ENCODE measurements at places on chromosomes 7 and 10. TPM values are rescaled to one million over a fixed set of nuclear protein-coding genes. Genes with fewer than 3 reads are reported as not detected.

Gene HKDC1
- 126 TPM for total RNA-seq

Gene EN2
- total RNA-seq = 0.07 TPM

Gene COL26A1
- 0.21 TPM for total RNA-seq

Gene PFKFB3
- 44.6 TPM for total RNA-seq

Gene GARIN1A
- 0.17 TPM for total RNA-seq

Gene COL17A1
- total RNA-seq = 0.21 TPM

Gene COBL
- 6.4 TPM for total RNA-seq

Gene SIRT1
- total RNA-seq = 20.5 TPM

Gene C10orf105
- total RNA-seq = not detected

Gene GIMAP4
- 0.13 TPM for total RNA-seq

Gene CFAP58
- total RNA-seq = 0.75 TPM

Gene CCDC146
- 5.6 TPM for total RNA-seq

Gene HECTD2
- total RNA-seq = 10.4 TPM

Gene ABCB4
- total RNA-seq = 6.4 TPM

Gene RNLS
- total RNA-seq = 25.9 TPM

Gene MARCHF5
- 16.8 TPM for total RNA-seq

Gene SPOCK2
- total RNA-seq = 48.8 TPM

Gene GJD4
- not detected for total RNA-seq

Gene ZNF746
- 30.3 TPM for total RNA-seq

Gene NPFFR1
- 0.04 TPM for total RNA-seq

Gene OR2A14
- total RNA-seq = not detected

Gene KCNMA1
- 23.6 TPM for total RNA-seq

Gene ATXN7L1
- total RNA-seq = 3.1 TPM

Gene PTF1A
- total RNA-seq = not detected

Gene OR6V1
- total RNA-seq = not detected

Gene LRRN3
- 0.38 TPM for total RNA-seq

Gene METTL27
- 1.5 TPM for total RNA-seq

Gene LDB3
- 0.34 TPM for total RNA-seq

Gene SFTPA1
- not detected for total RNA-seq

Gene MYL10
- not detected for total RNA-seq

Gene PROSER2
- 58.8 TPM for total RNA-seq

Gene PRPS1L1
- total RNA-seq = not detected

Gene NRG3
- 10.2 TPM for total RNA-seq

Gene NME8
- not detected for total RNA-seq

Gene CHRM2
- not detected for total RNA-seq

All from kidney epithelial cell (primary cell).